Stomach (tissue), 19 donors: ENCODE measurements at places on chromosomes 1 and 21. TPM values are rescaled to one million over a fixed set of nuclear protein-coding genes. Genes with fewer than 3 reads are reported as not detected.
A peak's percentile ranks its signal among the peaks of the same experiment; 100 is the strongest.

TAF1A gene
- 3.2 TPM for polyA plus RNA-seq

DAB1 gene
- 0.33 TPM for polyA plus RNA-seq

MIXL1 gene
- polyA plus RNA-seq = 0.10 TPM

ITGB2 gene
- 24.1 TPM for polyA plus RNA-seq

GRCh38 chr1:85623061-85623471 lies 42.5 kb downstream of the CCN1 start:
- DNase-seq = no peak

- no peak for DNase-seq
Measured at GRCh38 chr1:44693159-44693558, 18.6 kb downstream of the ARMH1 start.

- DNase-seq = no peak
Measured at GRCh38 chr21:17455028-17455353, 57.9 kb upstream of the CXADR start.

- no peak for DNase-seq
Measured at GRCh38 chr1:205343431-205344065, 13.2 kb downstream of the KLHDC8A start.

GRCh38 chr21:26055841-26056264 lies 114.7 kb downstream of the APP start:
- no peak for DNase-seq

DNA sequence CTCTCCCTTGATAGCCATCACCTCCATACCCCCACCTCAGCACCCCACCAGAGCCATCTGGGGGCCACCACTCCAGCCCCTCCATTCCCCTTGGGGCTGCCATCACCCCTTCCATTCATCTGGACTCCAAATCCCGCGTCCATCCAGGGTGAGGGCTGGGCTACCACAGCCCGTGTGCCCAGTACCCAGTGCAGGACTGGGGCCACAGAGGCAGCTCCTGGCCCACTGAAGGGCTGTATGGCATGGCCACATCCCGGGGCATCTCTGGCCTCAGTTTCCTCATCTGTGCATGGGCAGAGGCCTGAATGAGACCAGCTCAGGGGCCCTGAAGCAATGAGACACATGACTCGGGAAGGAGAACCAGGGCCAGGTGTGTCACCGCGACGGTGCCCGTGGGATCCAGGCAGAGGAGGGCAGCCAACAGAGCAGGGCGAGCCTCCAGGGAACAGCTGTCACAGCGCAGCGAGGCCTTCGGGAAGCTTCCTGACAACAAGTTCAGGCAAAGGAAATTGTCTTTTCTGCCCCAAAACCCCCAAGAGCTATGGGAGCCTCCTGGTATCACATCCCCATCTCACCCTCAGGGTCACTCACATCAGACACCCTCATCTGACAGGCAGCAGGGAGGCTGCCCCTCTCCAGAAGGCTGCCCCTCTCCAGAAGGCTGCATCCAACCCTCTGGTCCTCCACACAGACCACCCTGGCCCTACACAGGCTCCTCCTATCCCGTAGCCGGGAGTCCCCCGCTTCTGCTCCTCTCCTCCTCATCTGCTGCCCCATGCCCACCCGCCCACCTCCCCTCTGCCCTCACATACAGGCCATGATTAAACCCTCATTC lies 76.3 kb downstream of the MEGF6 start:
- no peak for DNase-seq

- no peak for DNase-seq
Measured at GRCh38 chr1:235455097-235455496, 49.2 kb downstream of the B3GALNT2 start.

GRCh38 chr1:9827558-9828185 lies 3.9 kb upstream of the CLSTN1 start:
- DNase-seq = no peak

GRCh38 chr21:42234464-42235241 lies 15.7 kb downstream of the ABCG1 start:
- peak; percentile 94 for DNase-seq

- DNase-seq = no peak
Measured at GRCh38 chr1:172746091-172746949, 87.4 kb downstream of the FASLG start.

GRCh38 chr1:28632560-28632959 lies 10.3 kb downstream of the TAF12 start:
- DNase-seq = no peak

GRCh38 chr21:33403128-33403785 lies at the start of gene IFNGR2:
Gene IFNGR2, plus strand, starts transcription at chr21:33403413. Its CDS starts 131 bp downstream, at chr21:33403544.
- peak; percentile 43 for DNase-seq

DNA sequence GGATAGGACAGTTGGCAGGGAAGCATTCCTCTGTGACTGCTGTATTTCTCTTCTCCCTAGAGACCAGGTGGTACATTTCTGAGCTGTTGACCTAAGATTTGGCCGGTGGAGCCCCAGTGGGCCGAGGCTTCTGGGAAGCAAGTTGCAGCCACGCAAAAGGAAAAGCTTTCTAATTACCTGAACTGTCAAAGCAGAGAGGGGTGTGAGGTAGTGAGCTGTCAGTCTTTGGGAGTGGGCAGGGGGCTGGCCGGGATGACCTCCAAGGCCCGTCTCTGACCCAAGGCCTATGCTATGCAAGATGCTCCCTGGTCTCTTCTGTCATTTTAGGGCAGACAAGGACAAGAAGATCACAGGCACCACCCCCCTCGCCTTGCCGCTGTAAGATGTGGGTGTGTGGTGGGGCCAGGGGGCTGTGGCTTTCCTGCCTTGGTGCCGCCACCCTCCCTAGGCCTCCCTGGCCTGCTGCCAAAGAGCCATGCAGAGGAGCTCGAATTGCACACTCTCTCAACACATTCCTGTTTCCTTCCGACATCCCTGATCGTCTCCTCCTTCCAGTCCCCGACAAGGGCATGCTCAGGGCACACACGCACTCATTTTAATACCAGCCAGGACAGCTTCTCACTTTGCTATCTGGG lies 7.7 kb downstream of the PADI1 start:
- peak; percentile 86 for DNase-seq

GRCh38 chr1:201229095-201229494 lies 38.5 kb downstream of the IGFN1 start:
- no peak for DNase-seq

DNA sequence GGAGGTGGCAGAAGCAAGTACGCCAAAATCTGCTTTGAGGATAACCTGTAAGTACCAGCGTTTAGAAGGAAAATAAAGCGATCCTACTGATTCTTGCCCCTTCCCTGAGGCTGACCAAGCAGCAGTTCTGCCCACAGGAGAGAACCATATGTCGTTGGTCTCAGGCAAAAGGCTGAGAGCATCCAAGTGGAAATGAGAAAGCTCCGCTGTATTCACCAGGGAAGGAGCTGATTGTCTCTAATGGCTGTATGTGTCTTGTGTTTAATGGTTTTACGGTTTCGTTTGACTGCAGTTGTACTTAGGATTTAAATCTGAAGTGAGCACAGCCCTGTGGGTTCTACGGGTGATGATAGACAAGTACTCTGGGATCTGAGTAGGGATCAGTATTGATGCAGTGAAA lies 21.9 kb downstream of the FAM3B start:
- DNase-seq = no peak

DNA sequence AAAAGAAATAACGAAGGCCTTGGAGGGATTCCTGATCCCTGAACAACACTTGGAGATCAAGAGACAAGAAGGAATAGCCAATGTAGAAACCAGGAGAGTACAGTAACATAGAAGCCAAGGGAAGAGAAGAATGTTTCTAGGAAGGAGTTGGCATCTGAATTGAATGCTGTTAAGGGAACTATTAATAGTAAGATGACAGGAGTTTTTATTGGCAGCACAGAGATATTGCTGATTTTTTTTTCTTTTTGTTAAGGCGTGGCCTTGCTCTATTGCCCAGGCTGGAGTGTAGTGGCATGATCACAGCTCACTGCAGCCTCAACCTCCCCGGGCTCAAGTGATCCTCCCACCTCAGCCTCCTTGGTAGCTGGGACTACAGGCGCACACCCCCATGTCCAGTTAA lies 9.6 kb upstream of the SFT2D2 start:
- DNase-seq = no peak

- DNase-seq = no peak
Measured at GRCh38 chr1:231930257-231930947, 303.8 kb downstream of the DISC1 start.

DNA sequence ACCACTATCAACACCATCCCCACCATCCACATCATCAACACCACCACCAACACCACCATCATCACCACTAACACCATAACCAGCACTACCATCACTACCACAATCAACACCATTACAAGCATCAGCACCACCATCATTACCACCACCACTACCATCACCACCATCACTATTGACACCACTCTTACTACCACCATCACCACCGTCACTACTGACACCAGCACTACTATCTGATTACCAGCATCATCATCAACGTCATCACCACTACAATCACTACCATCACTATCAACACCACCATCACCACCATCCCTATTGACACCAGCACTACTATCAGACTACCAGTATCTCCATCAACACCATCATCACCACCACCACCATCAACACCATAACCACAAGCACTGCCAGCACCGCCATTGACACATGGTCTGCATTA lies 106.1 kb upstream of the RUNX3 start:
- no peak for DNase-seq

DNA sequence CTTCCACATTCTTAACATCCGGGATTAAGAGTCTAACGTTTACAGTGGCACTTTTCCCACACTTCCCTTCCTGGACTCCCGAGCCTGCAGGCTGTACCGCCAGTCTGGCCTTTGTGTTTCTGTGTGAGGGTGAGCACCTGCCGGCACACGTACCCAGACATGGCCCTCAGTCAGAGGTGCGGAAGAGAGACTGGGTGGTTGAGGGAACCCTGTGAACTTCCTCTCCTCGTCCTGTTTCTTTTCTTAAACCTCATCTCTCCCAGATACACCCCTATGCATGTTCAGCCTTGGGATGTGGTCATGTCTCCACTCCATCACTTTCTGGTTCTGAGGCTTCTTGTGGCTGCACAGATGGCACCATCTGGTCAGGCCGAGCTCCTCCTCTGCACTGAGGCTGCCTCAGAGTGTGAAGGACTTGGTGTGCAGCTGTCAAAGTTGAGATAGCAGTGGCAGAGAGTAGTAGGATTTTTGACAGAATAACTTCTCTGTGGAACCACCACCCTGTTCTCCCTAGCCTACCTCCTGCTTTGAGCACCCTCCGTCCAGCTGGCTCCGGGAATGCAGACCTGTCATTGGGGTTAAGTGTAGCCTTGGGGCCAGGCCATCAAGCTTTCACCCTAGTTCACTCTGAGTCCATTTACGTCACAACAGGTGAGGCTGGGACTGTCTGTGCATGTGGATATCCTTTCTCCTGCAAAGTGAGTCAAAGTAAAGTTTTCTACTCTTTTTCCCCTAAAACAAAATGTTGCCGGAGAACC lies 31.4 kb downstream of the VASH2 start:
- peak; percentile 58 for DNase-seq

DNA sequence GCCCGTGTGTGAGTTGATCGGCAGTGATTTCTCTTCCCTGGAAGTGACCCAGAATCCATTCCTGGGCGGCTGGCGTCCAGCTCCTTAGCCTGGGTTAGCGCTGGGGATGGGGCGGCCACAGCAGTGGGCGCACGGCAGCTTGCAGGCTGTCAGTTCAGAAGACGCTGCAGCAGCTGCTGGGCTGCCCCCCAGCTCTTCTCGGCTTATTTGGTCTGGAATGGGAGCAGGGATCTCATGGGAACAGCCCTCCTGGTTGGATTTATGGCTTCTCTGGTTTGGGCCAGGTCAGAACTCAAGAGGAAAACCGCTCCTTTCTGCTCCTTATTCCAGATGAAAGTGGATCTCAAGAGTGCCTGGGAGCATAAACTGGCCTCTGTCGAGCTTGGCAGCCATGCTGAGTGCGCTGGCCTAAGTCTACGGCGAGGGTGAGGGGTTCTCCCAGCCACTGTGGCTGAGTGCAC lies 148.2 kb downstream of the PRDM16 start:
- no peak for DNase-seq

DNA sequence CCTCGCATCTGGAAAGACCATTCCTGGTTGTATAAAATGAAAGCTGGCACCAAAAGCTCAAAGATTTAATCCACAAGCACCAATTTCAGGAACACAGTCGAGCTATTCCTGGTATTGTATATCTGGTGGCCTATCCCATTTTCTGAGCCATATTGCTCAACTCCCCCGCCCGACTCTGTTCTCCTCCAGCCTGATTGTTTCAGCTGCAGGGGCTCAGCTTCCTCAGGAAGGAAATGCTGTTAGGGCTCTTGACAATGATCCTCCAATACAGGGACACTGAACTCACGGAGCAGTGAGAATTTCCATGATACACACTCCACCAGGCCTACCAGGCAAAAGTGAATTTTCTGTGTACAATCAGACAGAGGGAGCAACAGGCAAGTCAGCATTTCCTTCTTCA lies 16.9 kb upstream of the TDRD10 start:
- DNase-seq = peak; percentile 9

DNA sequence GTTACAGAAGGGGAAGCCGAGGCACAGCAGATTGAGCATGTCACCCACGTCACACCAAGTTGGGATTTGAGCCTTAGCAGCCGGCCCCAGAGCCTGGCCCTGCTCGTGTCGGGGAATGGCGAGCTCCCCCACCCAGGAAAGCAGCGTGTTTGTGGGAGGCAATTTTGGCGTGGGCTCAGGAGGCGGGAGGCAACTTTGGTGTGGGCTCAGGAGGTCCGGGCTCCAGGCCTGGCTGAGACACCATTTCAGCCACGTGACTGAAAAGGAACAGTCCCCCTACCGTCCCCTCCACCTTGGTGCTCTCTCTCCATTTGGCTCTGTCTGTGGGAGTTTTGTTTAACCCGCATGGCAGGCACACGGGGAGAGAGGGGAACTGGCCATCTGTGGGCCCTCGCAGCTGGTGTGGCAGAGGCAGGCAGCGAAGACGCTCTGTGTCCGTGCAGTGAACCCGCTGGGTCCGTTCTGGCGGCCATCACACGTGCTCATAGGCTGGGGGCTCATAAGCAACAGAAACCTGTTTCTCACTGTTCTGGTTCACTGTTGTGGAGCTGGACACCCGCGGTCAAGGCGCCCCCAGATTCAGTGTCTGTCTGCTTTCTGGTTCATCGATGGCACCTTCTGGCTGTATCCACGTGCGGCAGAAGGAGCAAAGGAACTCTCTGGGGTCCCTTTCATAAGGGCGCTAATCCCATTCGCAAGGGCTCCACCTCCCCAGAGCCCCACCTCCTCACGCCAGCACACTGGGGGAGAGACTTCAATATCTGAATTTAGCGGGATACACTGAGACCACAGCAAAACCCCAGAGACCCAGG lies 110.2 kb downstream of the CRYAA start:
- no peak for DNase-seq
